ENCODE measurements at places on chromosomes 2 and 18.

DNA sequence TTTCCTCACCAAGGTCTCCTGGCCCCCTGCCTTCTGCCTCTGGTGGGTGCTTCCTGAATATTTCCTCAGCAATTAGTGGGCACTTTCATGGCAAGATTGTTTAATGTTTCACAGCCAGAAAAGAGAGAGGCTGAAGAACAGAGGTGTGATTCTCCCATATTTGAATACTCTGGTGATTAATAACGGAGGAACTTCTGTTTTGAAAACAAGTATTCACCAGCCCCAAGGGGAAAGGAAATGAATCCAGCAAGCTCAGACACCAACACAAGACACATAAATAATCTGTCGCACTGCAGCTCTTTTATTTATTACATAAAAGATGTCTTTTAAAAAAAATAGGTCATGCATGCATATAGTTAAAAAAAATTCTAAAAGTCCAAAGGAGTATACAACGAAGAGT, 57.7 kb downstream of the MRPL35 start:
- no peak for DNase-seq

- DNase-seq, result peak; percentile 45
These were observed 2.1 kb downstream of the MLPH start for GRCh38 chr2:237488901-237489860.

- DNase-seq, result peak; percentile 76
These were observed 158.8 kb downstream of the TMEFF2 start for GRCh38 chr2:192035731-192036442.

DNA sequence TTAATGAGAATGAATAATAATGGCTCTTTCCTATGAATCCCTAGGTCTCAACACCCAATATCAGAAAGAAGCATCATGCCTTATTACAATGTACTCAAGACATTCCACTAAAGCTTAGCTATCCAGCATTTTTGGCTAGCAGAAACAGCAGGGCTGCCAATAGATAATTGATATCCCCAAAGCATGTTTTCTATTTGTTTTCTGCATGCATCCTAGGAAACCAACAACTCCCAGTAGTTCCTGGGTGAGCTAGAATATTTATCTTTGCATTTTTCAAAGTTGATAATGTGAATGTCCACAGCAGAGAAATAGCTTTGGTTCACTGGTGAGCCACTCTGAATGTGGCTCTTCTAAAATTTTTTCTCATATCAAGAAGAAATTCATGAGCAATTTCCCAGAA, 5.8 kb upstream of the ANTXR1 start:
- DNase-seq, result no peak

- no peak for DNase-seq
These were observed 33.3 kb upstream of the MAT2A start for GRCh38 chr2:85505551-85506238.

- DNase-seq, result no peak
These were observed 50.9 kb downstream of the KDM3A start for GRCh38 chr2:86492048-86492453.

DNA sequence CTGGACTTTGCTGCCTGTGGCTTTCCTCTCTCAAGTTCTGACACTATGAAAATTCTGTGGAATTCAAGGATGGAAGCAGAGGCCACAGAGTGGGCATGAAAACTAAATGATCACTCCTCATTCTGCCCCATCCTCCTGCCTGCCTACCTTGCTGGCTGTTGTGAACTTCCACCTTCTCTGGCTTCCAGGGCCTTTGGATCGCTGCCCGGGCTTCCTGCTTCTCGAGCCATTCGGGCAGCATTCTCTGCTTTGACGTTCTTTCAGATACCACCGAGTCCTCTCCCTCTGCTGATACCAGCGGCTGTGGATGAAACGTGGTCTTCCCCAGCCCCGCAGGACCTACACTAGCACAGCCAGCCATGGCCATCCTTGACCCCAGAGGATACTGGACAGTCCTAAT, 327.7 kb upstream of the SLC14A2 start:
- no peak for DNase-seq

GRCh38 chr18:79200546-79201268, 131.5 kb downstream of the ATP9B start:
- peak; percentile 25 for DNase-seq

DNA sequence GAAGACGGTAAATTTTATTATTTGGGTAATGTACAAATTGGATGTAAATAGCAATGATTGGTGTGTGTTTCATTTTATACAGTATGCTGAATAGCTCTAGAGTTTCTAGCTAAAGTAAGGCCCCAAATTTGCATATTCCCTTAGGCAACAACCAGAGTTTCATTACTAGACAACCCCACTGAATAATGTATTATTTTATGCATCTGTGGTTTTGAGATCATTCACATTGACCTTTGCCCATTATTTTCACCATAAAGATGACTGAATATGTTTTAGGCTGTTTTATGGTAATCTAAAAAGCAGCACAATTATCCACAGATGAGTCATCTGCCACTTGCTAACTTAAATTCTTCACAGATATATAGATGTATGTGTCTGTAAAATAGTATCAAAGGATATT, 44.5 kb upstream of the C2orf74 start:
- peak; percentile 42 for DNase-seq

GRCh38 chr2:27672723-27673486, 9.2 kb downstream of the SLC4A1AP start:
- no peak for DNase-seq

DNA sequence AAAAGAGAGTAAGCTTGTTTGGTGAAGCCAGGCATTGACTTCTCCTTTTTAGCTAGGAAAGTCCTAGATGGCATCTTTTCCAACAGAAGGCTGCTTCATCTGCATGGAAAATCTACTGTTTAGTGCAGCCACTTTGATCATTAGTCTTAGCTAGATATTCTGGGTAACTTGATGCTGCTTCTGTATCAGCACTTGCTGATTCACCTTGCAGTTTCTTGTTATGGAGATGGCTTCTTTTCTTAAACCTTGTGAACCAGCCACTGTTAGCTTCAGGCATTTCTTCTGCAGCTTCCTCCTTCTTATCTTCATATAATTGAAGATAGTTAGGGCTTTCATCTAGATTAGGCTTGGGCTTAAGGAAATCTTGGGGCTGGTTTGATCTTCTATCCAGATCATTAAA, 639.7 kb downstream of the TDRD15 start:
- DNase-seq, result no peak

DNA sequence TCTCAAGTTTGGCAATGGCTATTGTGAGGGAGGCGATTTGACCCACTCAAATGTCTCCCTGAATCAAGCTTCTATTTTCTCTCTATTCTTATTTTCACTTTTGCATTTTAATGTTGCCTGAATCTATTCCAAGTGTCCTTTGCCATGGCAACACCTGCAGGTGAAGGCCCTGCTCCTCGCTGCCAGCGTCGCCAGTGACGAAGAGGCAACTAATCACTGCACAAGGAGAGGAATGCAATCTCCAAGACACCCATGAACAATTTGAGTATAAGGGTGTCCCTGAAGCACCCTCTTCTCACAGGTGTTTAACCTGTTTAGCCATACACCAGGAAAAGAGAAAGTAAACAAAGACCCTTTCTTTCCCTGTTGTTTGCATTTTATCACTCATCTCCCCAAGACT, 165.6 kb upstream of the VRK2 start:
- DNase-seq, result no peak

GRCh38 chr2:166125557-166125956, 2.3 kb downstream of the SCN1A start:
- DNase-seq, result no peak

DNA sequence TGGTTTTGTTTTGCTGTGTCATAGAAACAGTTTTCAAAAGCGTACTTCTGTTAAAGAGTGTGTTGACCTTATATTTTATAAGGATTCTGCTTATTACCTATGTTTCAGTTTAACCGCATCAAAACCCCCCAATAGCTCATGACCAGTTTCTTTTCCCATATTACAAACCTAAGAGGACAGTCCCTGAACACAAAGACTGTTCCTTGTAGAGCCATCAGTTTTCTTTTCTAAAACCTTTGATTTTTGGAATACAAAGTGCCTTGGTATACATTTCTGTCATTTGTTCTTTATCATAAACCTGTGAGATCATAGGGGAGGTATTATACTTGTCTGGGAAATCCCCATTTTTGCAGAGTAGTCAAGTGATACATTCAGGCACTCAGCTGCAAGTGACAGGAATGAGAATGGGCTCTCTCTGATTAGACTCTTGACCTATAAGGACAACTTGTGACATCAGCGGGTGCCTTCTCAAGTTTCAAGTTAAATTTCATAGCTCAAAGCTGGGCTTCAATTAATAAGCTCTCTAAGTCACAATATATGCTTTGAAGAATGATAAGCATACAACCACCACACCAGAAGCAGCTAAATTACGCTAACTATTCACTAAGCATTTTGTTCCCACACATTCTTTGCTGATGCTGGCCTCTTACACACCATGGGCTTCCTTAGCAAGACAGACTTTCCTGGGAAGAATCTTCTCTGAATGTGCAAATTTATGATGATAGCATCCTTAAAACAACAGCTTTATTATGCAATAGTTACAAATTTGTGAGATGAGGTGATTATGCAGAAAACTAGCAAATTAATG, 97.5 kb upstream of the CD302 start:
- peak; percentile 11 for DNase-seq

- DNase-seq, result no peak
These were observed 143.9 kb downstream of the L3MBTL4 start for GRCh38 chr18:6270771-6271216.

GRCh38 chr2:39780825-39781600, 2.0 kb upstream of the THUMPD2 start:
- no peak for DNase-seq

DNA sequence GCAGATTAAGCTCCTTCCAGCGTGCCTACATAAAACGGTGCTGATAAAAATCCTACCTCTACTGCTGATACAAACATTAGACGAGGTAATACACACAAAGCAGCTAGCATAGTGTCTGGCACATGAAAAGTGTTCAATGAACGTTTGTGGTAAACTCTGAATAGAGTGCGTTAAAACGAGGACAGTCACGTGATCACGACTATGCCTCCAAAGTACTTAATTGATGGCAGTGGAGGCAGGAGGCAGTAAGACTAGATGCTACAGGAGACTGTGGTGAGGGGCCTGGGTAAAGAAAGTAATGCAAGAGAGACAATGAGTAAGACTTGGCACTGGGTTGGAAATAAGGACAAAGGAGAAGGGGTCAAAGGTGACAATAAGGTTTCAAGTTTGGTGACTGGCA, 32.1 kb upstream of the LHCGR start:
- DNase-seq, result no peak

GRCh38 chr2:70141212-70141901, 49.5 kb downstream of the C2orf42 start:
- peak; percentile 53 for DNase-seq

GRCh38 chr2:195632856-195633572, 24.0 kb upstream of the SLC39A10 start:
- no peak for DNase-seq

GRCh38 chr2:215571689-215572088, 135.8 kb upstream of the FN1 start:
- no peak for DNase-seq

DNA sequence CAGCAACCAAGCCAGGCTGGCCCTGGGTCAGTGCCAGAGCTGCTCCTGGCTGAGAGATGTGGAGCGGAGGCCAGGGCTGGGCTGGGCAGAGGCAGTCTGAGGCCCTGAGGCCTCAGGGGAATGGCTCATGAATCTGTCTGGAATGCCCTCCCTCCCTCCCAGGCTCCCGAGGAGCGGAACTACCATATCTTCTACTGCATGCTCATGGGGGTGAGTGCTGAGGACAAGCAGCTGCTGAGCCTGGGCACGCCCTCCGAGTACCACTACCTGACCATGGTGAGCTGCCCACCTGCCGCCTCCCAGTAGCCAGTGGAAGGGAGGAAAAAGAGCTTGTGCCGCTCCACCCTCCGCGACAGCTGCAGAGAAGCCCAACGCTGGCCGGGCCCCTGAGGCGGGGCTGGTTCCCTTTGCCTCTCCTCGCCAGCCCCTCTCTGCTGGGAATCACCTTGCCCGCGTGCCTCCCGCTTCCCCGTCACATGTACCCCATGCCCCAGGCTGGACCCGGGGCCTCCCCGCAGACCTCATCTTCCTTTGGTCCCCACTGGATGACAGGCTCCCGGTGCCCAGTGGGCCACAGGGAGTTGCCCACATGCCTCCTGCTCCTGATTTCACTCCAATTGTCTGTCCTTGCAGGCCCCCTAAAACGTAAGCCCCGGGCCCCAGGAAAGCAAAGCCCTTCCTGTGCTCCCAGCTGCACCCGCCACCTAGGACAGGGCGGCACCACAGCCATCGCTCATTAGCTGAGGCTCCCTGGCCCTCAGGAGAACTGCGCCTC, 41.1 kb downstream of the MYO7B start:
- DNase-seq, result peak; percentile 56

DNA sequence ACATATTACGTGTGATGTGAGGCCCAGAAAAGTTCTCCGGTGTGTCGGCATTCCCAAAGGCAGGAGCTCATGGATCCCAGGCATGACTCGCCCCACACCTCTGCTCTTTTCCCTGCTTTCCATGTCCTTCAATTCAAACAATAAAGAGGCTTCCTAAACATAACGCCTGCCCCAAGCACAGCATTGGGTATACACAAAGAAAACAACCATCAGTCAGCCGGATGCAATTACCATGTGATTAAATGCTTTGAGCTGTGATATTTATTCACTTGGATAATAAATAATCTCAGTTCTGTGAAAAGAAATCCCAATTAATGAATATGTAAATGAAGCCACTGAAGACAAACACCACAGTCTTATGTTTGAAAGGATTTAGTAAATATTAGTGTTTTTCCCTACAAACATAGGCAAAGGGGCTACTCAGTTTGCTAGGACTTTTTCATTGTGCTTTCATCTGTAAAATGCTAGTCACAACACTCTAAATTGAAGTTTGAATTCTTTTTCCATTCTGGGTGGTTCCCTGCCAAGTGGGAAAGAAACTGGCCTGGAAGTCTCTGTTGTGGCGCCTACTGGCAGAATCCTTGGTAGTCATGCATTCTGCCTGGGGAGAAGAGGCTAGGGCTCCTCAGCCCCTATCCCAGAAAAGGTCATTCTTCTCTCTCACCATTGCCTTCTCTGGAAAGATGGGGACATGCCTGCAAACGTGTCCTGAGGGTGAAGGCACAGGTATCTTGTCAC, 144.7 kb downstream of the COL6A3 start:
- DNase-seq, result peak; percentile 44

GRCh38 chr2:109280804-109281203, 151.8 kb downstream of the SH3RF3 start:
- no peak for DNase-seq

GRCh38 chr2:226969417-226970080, 133.7 kb downstream of the RHBDD1 start:
- peak; percentile 57 for DNase-seq

Measured in IMR-90 (cell line).